ENCODE measurements at places on chromosomes 2 and 18. TPM values are rescaled to one million over a fixed set of nuclear protein-coding genes. Genes with fewer than 3 reads are reported as not detected.

GRCh38 chr2:168560817-168561499, 104.9 kb downstream of the CERS6 start:
- DNase-seq, result no peak

Gene XRCC5
- 213 TPM for total RNA-seq

Gene LRRC30
- not detected for total RNA-seq

- DNase-seq, result peak; percentile 92
Measured at GRCh38 chr2:109613081-109613921, 465 bp downstream of the SEPTIN10 start.

Gene CD226
- 1.6 TPM for total RNA-seq

- DNase-seq, result no peak
Measured at GRCh38 chr2:27823569-27823968, 52.0 kb downstream of the MRPL33 start.

DNA sequence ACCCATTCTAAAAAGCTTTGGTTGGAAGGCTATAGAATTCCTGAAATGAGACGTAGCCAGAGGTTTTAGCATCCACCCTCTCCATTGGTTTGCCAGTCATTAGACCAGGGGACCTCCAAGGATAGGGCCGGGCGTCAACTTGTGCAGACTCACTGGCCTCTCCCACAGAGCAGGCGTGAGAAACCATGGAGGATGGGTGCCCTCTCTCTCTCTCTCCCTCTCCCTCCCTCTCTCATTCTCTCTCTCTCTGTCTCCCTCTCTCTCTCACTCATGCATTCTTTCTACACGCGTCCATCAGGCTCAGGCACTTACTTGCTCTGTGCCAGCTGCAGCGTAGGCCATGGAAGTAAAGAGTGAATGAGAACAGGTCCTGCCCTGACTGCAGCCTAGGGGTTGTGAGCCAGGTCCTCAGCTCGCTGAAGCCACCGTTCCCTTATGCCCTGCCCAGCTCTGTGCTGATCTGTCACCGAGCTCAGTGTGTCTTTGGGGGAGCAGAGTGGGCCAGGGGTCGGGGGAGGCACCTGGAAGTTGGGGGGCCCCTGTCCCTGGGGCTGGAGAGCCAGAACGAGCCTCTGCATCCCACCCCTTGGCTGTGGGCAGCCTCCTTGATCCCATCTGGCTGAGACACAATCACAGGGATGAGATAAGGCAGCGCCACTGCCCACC, 304.4 kb upstream of the HS6ST1 start:
- peak; percentile 71 for DNase-seq

- no peak for DNase-seq
Measured at GRCh38 chr18:55833543-55833942, 245.6 kb upstream of the TCF4 start.

- DNase-seq, result no peak
Measured at GRCh38 chr18:21853016-21853415, 112.4 kb downstream of the MIB1 start.

DNA sequence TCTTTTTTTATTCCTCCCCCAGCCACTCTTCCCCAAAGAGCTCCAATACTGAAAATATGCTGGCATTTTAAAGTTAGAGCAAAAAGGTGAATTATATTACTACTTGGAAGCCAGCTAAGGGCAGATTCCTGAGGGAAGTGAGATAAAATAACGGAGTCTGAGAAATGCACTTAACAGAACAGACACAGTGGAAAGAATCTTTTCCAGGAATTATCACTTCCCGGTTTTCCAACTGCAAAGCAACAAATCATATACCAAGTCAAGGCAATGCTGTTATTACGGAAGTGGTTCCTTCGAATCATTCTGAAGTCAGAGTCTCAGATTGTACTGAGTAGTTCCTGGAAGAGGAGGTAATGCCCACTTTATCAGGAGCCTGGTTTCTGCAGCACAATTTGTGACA, 435.0 kb upstream of the SPRED2 start:
- no peak for DNase-seq

- no peak for DNase-seq
Measured at GRCh38 chr2:216519154-216519762, 20.6 kb downstream of the RPL37A start.

DNA sequence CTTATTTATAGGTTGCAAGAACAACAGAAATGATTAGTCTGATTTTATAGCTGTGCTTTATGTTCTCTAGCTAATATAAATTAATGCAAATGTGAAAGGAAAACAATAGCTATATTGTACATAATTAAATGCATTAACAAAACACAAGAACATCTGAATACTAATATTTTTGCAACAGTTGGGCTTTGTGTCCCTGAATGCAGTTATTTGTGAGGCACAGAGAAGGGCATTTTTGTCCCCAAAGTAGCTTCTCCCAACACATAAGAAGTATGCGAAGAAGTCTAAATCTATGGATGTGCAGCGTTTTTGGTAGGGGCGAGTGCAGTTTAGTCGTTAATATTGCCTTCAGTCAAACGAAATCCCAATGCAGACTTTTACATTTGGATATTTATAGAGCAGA, 110.0 kb downstream of the MBP start:
- DNase-seq, result no peak

Gene HOXD12
- total RNA-seq, result not detected

- DNase-seq, result no peak
Measured at GRCh38 chr2:52210161-52210560, 1178.2 kb upstream of the NRXN1 start.
